ENCODE measurements at places on chromosomes 6 and 20.

DNA sequence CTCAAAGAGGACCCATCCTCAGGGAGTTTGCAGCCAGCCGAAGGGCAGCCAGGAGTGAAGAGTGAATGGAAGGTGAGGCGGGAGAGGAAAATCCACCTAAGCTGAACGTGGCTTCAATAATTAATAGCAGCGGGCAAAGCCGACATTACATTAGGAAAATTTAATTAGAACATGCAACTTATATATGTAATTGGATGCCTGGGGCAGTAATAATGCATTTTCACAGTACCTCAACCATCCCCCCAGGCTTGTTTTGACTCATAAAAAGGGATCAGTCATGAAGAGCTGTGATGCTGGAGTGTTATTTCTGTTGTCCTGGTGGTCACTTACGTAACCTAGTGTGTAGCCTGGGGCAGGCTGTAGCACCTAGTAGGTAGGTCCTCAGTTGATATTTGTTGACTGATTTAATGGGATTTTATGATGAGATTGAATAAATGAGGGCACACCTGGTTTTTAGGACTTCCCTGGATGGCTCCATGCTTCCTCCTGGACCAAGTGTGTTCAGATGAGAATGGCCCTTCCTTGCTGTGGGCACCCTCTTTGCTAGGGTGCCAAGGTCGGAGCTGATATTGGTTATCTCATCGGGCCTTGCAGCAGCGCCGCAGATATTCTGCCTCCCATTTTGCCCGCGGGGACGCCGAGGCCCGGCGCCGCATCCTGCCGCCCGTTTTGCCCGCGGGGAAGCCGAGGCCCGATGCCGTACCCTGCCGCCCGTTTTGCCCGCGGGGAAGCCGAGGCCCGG lies 128.8 kb downstream of the CDH26 start:
- no peak for DNase-seq

GRCh38 chr6:44057931-44058616 lies 69.2 kb downstream of the MRPL14 start:
- no peak for DNase-seq

DNA sequence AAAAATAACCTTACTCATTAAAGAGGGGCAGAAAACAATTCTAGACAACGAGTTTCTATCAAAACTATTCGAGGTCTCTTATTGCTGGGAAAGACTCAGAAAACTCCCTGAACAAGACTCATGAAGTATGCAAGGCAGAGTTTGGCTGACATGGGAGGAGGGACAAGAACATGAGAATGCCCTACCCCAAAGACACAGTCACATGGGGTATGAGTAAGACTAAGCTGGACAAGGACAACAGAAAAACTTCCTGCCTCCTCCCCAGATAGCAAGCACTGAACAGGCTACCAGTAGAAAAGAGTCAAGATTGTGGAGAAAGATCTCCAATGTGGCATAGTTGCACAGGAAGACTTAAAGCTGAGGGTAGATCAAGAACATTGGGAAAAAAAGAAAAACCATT lies 39.7 kb upstream of the PHIP start:
- no peak for DNase-seq

DNA sequence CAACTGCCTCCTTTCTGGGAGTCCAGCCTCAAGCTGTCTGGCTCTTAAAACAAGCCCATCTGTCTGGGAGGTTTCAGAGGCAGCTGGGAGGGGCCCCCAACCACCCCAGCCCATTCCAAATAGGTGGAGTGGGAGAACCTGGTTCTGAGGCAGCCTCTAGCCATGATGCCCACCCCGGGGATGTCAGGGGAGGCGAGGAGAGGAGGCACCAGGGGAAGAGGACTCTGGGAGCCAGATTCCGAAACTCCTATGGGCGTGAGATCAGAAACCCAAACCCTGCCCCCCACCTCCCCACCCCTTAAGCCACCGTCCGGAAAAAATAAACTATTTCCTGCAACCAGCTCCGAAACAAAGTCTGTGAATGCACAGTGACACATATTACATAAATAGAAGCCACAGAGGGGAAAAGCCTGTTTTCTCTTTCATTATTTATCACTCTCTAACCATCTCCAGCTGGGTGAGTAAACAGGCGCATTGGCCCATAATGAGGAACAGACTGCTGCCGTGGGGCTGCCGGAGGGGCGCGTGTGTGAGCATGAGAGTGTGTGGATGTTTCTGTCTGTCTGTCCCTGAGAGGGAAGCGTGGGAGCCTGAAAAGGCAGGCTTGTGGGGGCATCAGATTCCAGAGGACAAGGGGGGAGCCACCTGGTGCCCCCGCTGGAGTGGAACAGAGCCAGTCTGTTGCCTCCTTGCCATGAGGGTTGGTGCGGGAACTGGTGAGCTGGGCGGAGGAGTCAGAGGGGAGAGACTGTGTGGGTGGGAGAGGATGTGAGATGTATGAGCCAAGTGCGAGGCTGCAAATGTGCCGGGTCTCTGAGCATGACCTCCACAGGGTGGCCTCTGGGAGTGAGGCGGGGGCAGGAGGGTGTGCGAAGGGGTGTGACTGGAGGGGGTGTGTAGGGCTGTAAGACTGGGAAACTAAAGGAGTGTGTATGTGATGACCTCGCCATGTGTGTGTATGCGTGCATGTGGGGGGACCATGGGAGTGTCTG lies 14.3 kb upstream of the FOXP4 start:
- DNase-seq, result peak; percentile 88

- no peak for DNase-seq
Measured at GRCh38 chr6:7129784-7130569, 22.2 kb downstream of the RREB1 start.

GRCh38 chr6:135871296-135871695 lies 19.8 kb downstream of the PDE7B start:
- DNase-seq, result no peak

DNA sequence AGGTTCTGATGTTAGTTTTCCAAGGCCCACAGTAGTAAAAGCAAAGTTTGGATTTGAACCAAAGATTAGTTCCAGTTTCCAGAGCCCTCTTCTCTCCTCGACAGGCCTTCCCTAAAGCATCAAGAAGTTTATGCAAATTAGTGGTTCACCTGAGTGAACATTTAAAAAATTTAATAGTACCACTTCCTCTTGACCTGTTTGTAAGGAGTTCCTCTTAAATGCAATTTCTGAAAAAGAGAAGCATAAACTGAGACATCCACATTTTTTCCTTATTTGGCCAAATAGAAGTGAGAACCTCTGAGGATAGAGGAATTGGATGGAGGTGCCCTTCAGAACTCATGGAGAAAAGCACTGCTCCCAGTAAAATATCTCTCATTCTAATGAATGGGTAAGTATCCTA lies 1.2 kb upstream of the DSE start:
- no peak for DNase-seq

DNA sequence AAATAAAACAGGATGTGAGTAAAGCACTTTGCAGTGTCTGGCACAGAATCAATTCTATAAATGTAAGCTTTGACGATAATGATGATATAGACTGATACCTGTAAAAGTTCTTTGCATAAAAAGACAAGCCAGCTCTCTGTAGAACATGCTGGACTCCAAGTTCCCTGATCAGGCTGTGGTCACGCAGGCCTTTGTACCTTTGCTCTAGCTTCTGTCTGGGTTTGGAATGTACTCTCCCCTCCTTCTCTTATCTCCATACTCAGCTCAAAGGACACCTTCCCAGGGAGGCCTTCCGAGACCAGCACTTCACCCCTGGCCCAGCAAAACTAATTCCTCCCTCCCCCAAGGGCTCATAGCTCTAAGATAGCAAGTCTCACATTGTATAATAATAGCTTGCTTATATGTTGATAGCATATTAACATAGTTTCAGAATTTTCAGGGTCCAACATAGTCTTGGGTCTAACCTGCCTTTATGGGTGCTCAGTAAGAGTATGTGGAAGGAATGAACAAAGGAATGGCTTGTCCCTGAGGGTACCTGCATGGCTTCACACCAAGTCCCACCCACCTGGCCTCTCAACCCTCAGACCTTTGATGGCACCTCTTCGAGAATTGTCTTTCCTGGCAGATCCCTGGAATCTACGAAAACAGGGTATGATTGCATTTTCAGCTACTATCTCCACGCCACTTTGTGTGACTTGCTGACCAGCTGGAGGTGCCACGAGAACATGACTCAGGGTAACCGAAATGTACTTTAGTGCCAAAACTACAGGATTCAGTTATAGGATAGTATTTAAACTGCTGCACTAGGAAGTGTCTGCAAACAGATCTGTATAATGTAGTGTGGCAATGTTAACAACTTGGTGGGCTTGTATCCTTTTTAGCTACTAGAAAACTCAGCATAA lies 41.7 kb upstream of the PIM1 start:
- DNase-seq, result no peak

DNA sequence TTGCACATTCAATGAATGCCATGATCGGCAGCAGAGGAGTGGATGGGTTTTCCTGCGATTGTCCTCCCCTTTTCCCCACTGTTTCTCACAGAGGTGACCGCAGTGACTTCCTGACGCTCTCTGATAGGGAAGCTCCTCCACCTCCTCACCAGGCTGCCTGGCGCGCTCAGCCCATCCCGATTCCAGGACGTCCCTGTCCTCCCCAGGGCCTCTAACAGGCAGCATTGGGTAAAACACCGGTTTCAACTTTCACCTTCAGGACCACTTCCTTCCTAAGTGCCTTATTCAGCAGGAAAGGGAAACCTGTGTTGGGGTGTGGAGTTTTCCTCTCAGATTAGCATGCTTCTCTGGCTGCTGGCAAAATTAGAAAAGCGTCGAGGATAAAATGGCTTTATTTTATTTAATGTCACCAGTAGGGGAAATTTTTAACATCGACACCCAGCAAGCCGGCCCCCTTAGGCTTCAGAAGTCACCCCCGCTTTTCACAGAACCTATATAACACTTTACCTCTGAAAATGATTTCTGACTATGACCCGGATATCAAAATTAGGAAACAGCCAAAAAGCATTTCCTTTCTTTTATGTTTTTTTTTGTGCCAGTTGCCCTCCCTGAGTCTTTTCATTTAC lies 570.4 kb upstream of the GJE1 start:
- DNase-seq, result no peak

DNA sequence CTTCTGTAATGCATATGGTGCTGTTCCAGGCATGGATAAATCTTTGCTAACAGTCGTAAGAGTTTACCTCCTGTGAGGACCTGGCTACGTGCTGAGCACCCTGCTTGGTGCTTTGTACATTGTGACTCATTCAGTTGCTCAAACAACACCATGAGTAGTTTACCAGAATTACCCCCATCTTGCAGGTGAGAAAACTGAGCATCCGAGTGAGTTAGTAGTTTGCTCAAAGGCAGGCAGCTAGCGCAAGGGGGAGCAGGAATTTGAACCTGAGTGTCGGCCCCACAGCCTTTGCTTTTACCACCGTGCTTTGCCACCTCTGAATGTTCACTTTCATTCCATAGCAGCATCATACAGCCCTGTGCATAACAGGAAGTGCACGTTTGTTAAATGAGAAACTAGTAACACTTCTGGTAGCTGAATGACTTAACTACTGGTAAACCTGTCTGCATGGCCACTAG lies 121.9 kb downstream of the MTHFD1L start:
- no peak for DNase-seq

GRCh38 chr6:157388924-157389323 lies 7.9 kb downstream of the ZDHHC14 start:
- DNase-seq, result no peak

- DNase-seq, result no peak
Measured at GRCh38 chr20:2300002-2300401, 4.2 kb downstream of the TGM3 start.

- DNase-seq, result peak; percentile 91
Measured at GRCh38 chr6:131954775-131955107, 3.6 kb upstream of the CCN2 start.

DNA sequence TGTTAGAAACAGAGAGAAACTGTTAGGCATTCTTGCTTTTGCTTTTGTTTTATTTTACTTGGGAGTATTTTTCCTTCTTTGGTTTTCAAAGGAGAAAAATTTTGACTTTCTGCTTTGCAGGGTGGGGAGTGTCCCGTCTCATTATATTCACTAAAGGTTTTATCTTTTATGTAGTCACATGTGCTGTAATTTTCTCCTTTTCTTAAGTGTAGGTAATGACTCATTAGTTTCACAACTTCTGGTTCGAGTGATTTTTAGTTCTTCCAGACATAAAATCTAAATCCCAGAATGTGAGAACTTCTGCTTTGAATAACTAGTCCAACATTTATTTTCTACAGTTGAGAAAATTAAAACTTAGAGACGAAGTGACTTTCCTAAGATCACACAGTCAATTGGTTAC lies 37.7 kb downstream of the ADGRF1 start:
- DNase-seq, result no peak

DNA sequence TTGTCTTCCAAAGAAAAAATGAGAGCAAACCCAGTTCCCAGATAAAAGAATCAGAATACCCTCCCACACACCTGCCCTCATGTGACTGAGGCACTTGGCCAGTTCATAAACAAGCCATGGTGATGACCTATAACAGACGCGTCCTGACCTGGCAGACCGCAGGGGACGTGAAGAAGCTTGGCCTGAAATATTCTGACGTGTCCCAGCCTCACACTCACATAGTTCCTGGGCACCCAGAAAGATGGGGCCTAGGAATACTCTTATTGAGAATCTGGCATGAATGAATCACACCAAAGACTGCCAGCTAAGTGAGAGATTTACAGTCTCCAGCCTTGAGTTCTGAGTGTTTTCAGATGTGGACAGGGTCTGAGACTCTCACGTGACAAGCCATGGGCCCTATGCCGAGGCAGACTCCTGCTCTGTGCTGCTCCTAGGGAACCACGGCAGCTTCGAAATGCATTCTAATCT lies 17.2 kb upstream of the MAP3K4 start:
- DNase-seq, result no peak

DNA sequence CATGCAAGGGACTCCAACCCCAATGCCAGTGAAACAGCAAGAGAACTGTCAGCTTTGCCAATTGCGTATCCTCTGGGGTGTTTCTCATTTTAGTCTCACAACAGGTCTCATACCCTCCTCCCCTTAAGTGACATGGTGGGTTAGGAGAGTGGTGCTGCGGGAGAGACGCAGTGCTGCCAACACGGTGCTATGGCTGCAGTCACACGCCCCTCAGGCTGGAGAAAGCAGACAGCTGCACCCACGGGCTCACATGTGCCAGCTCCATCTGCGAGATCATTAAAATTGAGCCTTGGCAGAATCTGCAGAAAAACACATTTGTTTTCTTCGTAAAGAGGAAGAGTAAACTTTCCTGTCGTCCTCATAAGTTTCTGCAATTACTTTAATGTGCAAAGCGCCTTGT lies 114.7 kb downstream of the ANKRD60 start:
- no peak for DNase-seq

DNA sequence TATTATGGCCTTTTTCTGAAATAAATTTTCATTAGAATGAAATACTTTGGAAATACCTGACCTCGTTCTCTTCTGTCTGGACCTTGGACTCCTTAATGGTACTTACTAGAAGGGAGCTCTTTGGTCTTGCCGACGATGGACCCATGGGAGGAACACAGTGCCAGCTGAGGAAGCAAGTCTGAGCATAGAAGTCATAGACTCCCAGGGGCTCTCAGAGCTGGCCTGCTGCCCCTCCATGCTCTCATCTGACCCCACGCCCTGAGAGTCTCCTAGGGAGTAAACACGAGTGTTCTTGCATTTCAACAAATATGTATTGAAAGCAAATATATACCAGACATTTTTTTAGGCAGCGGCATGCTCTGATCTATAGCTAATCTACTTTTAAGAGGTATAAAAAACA lies 87.8 kb downstream of the PLEKHG1 start:
- DNase-seq, result no peak

GRCh38 chr6:30759575-30760239 lies 15.4 kb upstream of the IER3 start:
- DNase-seq, result peak; percentile 96

GRCh38 chr20:41510847-41511450 lies 107.2 kb downstream of the CHD6 start:
- no peak for DNase-seq
